ENCODE measurements at places on chromosomes 4 and X.

GRCh38 chr4:48727666-48728459 is 52.2 kb downstream of the FRYL start:
- no peak for DNase-seq

DNA sequence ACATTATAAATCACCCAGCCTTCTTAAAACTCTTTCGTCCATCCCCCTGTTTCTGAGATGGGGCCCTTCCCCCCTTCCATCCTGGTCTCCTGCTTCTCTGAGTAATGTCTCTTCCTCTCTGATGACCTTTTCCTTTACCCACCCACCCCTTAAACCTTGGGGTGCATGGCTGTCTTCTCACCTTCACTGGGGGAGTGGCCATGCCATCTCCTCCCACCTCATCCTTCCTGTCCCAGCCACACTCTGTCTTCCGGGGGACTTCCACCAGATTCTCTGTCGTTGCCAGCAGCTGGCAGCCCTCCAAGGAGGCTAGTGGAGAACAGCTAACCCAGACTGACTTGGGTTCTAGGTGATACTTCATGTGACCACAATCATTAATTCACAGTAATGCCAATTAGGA is 83.2 kb upstream of the SCML1 start:
- no peak for DNase-seq

GRCh38 chrX:39674490-39675161 is 423.1 kb downstream of the BCOR start:
- DNase-seq: no peak

DNA sequence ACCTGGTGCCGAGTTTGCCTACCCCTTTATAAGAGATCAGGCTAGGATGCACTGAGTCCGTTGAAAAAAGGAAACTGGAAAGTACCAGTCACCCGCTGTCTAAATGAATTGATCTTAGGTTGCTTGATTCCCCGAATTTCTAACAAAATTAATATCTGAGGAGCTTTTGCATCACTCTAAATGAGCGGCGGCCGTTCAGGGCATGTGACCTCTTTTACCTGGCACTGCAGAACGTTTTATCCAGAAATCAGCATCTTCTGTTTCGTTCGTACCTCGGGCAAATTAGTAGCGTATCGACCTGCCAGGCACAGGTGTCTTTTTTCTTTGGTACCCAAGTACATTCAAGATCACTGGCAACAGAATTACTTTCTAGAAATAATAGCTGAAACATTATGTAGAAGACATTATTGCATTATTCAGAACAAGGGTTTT is 876 bp downstream of the KLHL2 start:
- DNase-seq: no peak

DNA sequence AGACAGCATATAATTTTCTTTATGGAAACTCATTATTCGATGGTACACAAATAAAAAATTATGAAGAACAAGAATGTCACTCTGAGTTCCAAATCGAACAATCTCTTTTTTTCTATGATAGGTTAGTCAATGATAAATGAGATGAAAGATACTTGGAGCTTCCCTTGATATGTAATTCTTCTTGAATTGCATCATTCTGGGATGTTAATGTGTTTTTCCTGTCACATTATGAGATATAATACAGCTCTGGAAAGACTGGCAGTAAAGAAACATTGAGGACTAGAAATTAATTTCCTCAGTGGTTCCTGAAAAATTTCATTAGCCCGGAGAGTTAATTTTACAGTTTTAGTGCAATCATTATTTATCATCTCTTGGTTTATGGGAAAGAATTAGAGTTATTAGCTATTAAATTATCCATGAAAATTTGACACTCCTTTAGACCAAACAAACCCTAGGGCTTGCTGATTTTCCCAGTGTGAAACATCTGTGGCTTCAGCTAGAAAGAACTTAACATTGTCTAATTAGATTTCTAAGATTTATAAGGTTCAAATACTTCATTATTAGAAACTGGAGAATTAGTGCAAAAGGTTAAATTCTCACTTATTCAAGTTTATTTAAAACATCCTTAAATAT is 1546.6 kb upstream of the TENM3 start:
- no peak for DNase-seq

GRCh38 chr4:12041828-12042227 is 613.1 kb upstream of the HS3ST1 start:
- no peak for DNase-seq

- DNase-seq: no peak
Observed at GRCh38 chr4:780716-781492, 45.0 kb downstream of the CPLX1 start.

- DNase-seq: no peak
Observed at GRCh38 chr4:139441029-139441428, 12.9 kb upstream of the RAB33B start.

- DNase-seq: no peak
Observed at GRCh38 chr4:87851332-87851731, 18.6 kb downstream of the MEPE start.

DNA sequence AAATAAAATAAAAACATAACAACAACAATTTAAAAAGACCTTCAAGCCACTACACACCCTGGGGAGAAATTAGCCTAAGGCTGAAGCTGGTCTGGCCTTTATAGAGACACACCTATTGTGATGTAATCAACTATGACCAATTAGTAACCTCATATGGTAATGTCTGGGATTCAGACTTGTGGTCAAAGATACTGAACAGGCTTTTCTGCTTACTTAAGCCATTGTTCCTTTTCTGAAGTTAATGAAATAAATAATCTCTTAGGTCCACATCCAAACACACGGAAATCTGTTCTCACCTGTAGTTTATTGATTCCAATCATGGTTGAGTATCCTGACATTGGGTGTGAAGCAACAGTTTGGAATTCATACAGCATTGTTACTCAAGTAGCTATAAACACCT is 152.5 kb downstream of the PLS3 start:
- DNase-seq: no peak

DNA sequence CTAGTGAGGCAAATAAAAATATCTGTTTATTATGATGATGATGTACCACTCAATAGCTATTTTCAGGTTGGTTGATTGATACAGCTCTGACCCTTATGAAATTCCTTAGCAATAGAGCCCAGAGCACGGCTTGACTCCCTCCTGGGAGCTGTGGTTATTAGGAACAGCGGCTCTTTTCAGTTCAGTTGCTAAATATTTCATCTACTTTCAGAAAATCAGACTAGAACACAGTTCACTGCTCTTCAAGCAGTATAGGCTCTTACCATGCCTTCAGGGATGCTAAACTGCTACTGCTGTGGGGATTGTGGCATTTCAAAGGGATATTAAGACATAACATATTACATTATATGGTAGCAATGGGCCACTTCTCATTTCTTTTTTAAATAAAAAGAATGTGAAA is 218.8 kb downstream of the SNCA start:
- no peak for DNase-seq

GRCh38 chr4:24328711-24329110 is 255.6 kb downstream of the DHX15 start:
- no peak for DNase-seq
